Stomach (tissue), 19 donors: ENCODE measurements at places on chromosomes 6 and 20. TPM values are rescaled to one million over a fixed set of nuclear protein-coding genes. Genes with fewer than 3 reads are reported as not detected.

CST3 gene
- 231 TPM for total RNA-seq

NEDD9 gene
- 11.3 TPM for total RNA-seq

NOTCH4 gene
- total RNA-seq, result 15.4 TPM

POU5F1 gene
- total RNA-seq, result 86.2 TPM

MOG gene
- total RNA-seq, result not detected

SLC35F1 gene
- 0.72 TPM for total RNA-seq

ASIP gene
- not detected for total RNA-seq

BANF2 gene
- not detected for total RNA-seq

E2F1 gene
- total RNA-seq, result 24.9 TPM

TNXB gene
- 71.0 TPM for total RNA-seq

HTR1E gene
- total RNA-seq, result not detected

FAM8A1 gene
- total RNA-seq, result 26.8 TPM

EYA4 gene
- 16.3 TPM for total RNA-seq

LST1 gene
- 6.7 TPM for total RNA-seq

MAP7 gene
- total RNA-seq, result 25.2 TPM
